ENCODE measurements at places on chromosomes 7 and 10.

GRCh38 chr7:1242256-1242605 is 9.6 kb downstream of the UNCX start:
- peak overlapping the region; percentile 21 for H3K27ac ChIP-seq
- peaks cover 2% of the 10 kb centered on the region for H3K4me1 ChIP-seq
- H3K27me3 ChIP-seq = peaks cover 68% of the 10 kb centered on the region
- peaks cover 2% of the 10 kb centered on the region for H3K36me3 ChIP-seq

GRCh38 chr10:117161386-117162033 is 23.4 kb upstream of the VAX1 start:
- H3K27me3 ChIP-seq = peaks cover 88% of the 10 kb centered on the region
- no peak overlapping the region for H3K27ac ChIP-seq
- H3K4me3 ChIP-seq = no peak overlapping the region
- H3K4me1 ChIP-seq = peaks cover 9% of the 10 kb centered on the region
- peaks cover 4% of the 10 kb centered on the region for H3K36me3 ChIP-seq
- no peak for DNase-seq

GRCh38 chr7:16028636-16029035 is 342.2 kb upstream of the MEOX2 start:
- no peak for DNase-seq
- no peak overlapping the region for H3K4me3 ChIP-seq
- no peaks in the 10 kb centered on the region for H3K36me3 ChIP-seq
- no peaks in the 10 kb centered on the region for H3K4me1 ChIP-seq
- no peaks in the 10 kb centered on the region for H3K27me3 ChIP-seq

GRCh38 chr10:94219829-94220228 is 142.9 kb downstream of the NOC3L start:
- peaks cover 35% of the 10 kb centered on the region for H3K27me3 ChIP-seq
- no peak for DNase-seq
- H3K4me3 ChIP-seq = no peak overlapping the region
- H3K27ac ChIP-seq = no peak overlapping the region
- H3K36me3 ChIP-seq = peaks cover 2% of the 10 kb centered on the region

GRCh38 chr10:4217187-4217586 is 432.2 kb upstream of the KLF6 start:
- H3K4me1 ChIP-seq = peaks cover 4% of the 10 kb centered on the region
- no peak overlapping the region for H3K4me3 ChIP-seq
- no peak overlapping the region for H3K27ac ChIP-seq
- no peaks in the 10 kb centered on the region for H3K27me3 ChIP-seq
- no peaks in the 10 kb centered on the region for H3K36me3 ChIP-seq
- DNase-seq = no peak

DNA sequence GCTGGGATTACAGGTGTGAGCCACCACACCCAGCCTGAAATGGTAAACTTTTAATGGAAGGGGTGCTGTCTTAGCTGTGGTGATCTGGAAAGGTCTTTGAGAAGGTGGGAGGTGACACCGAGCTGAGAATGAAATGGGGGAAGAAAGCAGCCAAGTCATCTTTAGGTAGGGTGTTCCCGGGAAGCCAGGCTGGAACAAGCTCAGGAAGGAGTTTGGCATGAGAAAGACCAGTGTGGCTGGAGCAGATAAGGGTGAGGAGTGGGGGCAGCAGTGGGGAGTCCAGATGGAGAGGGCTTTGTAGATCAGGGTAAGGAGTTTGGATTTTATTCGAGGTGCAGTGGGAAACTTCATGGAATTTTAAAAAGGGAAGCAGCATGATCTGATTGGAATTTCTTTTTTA is 30.0 kb downstream of the KIFBP start:
- H3K27ac ChIP-seq = no peak overlapping the region
- peaks cover 12% of the 10 kb centered on the region for H3K36me3 ChIP-seq
- H3K4me1 ChIP-seq = peaks cover 4% of the 10 kb centered on the region
- H3K27me3 ChIP-seq = no peaks in the 10 kb centered on the region
- no peak for DNase-seq
- H3K4me3 ChIP-seq = no peak overlapping the region

DNA sequence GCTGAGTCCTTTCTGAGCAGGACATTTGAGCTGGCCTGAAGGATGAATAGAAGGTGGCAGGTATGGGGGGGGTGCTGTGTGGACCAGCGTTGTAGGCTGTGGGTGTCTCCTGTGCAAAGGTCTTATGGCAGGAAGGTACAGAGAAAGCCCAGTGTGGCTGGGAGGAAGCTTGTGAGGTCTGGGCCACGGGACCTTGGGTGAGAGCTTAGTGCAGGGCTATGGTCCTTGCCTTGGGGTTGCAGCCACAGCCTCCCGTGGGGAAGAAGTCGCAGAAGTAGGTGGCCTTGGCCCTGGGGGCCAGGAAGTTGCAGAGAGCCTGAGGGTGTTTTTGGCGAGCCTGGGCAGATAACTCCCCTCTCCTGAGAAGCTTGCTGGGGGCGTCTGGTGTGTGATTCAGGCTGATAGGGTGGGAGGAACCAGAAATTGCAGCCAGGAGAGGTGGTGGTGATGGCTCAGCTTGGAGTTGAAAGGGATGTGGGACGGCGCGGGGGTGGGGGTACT is 172.0 kb upstream of the TNRC18 start:
- no peak for DNase-seq
- H3K36me3 ChIP-seq = peaks cover 7% of the 10 kb centered on the region
- H3K4me3 ChIP-seq = peak overlapping the region; percentile 88
- H3K27me3 ChIP-seq = peaks cover 27% of the 10 kb centered on the region
- peaks cover 21% of the 10 kb centered on the region for H3K4me1 ChIP-seq
- peak overlapping the region; percentile 89 for H3K27ac ChIP-seq

DNA sequence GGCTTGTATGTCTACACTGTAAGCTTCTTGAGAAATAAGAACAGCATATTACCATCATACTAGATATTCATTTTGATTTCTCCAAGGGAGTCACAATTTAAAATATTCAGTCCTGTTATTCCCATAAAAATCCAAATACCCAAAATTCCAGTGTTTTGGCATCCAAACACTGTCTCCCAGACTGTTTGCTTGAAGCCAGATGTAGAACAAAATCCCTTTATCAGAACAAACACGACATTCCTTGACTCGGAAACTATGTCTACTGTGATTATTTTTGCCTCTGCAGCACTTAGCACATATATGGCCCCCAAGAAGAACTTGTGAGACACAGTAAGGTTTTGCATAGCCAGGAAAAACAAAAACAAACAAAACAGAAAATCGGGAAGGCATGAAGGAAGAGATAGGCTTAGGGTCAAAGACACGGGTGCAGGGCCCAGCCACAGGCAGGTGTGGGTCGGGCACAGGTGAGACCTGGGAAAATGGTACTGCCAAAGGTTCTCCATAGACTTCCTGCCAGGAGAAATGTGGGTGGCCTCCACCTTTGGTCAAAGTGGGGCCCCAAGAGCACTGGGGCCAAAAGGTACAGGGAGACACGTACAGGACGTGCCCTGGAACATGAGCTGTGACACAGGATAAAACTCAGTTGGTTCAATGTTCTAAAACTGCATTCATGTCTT is 36.5 kb downstream of the CPXM2 start:
- no peak for DNase-seq
- no peaks in the 10 kb centered on the region for H3K4me1 ChIP-seq
- H3K4me3 ChIP-seq = no peak overlapping the region
- peaks cover 29% of the 10 kb centered on the region for H3K27me3 ChIP-seq
- H3K27ac ChIP-seq = no peak overlapping the region
